ENCODE measurements at places on chromosomes 5 and 9.

- DNase-seq = no peak
Measured at GRCh38 chr5:40660751-40661150, 19.0 kb upstream of the PTGER4 start.

DNA sequence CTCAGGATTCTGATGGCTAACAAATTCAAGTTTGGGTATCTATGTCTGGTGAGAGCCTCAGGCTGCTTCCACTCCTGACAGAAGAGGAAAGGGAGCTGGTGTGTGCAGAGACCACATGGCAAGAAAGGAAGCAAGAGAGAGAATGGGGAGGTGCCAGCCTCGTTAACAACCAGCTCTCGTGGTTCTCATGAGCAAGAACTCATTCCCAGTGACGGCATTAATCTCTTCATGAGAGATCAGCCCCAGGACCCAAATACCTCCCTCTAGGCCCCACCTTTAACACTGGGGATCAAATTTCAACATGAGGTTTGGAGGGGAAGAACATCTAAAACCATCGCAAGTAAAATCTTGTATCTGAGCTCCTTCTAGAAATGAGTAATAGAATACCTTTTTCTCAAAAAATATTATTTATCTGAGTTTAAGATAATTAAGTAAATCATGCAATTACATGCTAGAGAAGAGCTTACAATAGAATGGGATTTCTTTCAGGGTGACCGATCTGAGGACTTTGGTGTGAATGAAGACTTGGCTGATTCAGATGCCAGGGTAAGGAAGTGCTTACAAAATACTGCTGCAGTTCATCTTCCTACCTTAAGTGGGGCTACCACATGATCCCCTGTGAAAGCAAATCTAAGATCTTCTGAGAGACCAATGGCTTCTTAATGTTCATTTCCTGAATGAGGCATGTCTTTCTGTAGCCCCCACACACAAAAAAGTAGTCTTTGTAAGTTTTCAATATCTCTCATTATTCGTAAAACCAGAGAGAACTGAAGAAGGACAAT lies 11.5 kb downstream of the ANXA1 start:
- no peak for DNase-seq

DNA sequence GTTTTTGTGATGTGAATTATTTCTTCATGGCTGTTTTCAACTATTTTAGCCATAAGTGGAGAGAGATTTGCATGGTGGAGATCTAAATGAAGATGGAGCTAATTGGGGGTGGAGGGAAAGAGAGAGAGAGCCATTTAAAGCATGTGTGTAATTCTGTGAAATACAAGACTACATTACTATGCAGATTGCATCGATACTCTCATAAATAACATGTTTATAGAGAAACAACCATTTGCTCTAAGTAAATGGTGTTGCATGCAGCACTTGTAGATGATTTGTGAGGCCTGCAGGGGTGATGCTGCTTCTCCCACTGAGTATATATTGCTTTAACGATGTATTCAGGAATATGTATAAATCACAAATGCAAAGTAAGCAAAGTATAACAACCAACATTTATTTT lies 270.2 kb upstream of the RIOK2 start:
- no peak for DNase-seq

- no peak for DNase-seq
Measured at GRCh38 chr5:141512911-141513626, 24.2 kb downstream of the PCDHGC5 start.

GRCh38 chr9:125888211-125888610 lies 141.0 kb downstream of the PBX3 start:
- DNase-seq = no peak

DNA sequence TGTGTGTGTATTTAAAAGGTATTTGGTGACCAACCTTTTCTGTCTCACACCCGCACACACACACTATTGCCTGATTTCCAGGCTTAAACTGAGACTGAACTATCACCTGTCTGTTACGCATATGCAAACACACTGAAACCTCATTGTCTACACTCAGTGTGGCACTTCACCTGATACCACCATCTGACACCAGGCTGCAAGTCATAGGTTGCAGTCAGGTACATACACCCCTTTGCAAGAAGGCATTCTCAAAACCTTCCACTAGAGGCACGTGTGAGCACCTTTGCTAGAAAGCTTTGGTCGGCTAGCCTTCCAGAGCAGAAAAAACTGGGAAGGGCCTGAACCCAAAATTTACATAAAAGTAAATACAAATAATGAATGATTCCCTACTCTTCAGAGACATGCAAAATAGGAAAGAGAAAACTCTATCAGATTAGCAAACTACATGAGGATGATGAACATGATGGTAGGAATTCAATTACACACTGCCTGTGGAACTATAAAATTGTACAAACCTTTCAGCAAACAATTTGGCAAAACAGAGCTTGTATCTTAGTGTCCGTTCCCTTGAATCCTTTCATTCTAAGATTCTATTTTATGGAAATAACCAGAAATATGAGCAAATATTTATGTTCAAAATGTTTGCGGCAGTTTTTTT lies 5.9 kb upstream of the FOXD1 start:
- DNase-seq = peak; percentile 65

- DNase-seq = no peak
Measured at GRCh38 chr9:136849960-136850865, 1.0 kb downstream of the PHPT1 start.

DNA sequence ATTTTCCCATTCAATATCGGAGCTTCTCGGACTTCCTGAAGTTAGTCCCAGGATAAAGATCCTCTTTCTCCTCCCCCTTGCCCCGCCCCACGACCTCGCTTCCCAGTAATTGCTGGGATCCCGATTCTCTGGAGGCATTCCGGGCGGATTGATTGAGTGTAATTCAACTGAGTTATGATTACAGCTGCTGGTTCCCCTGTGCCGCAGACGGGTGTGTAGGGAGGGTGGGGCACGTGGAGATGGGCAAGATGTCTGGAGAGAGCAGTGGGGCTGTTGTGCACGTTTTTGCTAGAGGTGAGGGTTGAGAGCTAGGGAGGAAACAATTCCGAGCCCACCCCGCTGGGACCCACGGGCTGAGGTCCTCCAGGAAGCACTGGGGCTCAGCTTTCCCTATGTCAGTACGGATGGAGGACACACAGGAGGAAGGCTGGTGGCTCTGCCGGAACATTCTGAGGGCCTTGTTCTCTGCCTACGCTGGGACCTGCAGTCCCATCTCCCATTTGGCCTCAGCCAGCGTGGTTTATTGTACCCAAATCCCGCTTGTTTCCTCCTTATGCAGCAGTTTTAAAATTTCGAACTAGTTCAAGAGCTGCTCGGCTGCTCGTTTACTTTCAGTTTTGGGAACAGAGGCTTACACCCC lies 2.4 kb upstream of the DMRT2 start:
- no peak for DNase-seq

DNA sequence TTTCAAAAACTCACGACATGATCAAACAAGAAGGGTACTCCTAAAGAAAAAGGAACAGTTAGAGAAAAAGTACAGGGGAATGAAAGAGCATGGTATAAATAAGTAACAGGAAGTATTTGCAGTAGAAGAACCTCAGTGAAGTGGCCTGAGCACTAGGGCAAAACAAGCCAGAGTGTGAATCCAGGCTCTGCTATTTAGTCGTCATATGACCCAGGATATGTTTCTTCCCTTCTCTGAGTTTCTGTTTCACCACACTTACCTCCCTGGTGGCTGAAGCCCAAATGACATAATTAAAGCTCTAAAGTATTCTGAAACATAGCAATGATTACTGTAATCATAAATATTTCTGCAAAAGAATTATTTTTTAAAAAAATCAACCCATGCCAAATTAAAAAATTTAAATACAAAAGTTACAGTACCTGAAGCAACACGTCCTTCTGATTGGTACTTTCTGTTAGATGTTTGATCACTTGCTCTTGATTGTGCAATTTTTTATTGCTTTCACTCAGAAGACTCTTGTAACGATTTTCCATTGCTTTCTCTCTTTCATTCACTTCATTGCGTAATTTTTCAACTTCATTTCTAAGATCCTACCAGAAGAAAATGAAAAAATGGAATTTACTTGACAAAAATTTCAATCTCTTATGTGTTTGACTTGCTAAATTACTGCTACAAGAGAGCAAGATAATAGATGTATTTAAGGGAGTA lies 88.9 kb downstream of the CDK5RAP2 start:
- no peak for DNase-seq

DNA sequence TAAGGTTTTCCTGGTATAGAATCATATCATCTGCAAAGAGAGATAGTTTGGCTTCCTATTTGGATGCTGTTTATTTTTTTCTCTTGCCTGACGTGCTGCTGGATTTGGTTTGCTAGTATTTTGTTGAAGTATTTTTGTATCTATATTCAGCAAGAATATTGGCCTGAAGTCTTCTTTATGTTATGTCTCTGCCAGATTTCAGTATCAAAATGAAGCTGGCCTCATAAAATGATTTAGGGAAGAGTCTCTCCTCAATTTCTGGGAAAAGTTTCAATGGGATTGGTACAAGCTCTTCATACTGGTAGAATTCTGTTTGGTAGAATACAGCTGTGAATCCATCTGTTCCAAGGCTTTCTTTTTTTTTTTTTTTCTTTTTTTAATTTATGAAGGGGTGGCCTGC lies 799.0 kb upstream of the TYRP1 start:
- DNase-seq = no peak

DNA sequence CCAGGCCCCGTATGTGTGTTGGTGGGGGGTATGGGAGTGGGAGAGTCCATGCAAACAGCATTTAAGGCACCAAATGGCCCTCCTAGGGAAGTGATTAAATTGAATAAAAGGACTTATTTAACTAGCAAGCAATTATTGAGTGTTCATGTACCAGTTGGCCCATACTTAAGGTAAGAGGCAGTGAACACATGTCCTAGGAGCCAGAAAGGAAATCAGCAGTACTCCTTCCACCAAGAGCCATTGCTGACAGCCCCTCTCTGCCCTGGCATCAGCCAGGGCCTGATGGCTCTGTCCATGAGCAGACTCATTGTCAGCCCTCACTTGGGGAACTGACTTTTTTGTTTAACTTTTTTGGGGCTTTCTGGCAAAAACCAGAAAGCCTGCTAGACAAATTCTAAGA lies 10.4 kb upstream of the SHROOM1 start:
- DNase-seq = no peak

Data from D341Med (cell line).